Ureter (tissue), 1 donor: ENCODE measurements at places on chromosomes 7 and 10.

DNA sequence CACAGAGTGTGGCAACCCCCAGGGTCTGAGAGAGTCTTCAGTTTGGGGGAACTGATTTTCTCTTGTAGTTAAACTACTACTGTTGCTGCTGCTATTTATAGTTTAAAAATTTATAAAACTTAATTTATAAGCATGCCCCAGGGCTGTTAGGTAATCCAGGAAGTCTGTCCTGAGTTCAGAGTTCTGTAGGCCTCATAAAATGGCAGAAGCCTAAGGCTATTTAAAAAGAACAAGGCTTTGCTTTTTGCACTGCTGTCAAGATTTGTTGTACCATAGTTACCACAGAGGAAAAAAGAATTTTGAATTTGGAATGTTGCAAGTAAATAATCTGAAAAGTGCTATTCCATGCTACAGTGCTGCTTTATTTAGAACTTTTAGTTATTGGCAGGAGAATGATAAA, 66.1 kb downstream of the AGK start:
- DNase-seq, result no peak

GRCh38 chr7:148561099-148561498, 29.5 kb upstream of the C7orf33 start:
- no peak for DNase-seq

DNA sequence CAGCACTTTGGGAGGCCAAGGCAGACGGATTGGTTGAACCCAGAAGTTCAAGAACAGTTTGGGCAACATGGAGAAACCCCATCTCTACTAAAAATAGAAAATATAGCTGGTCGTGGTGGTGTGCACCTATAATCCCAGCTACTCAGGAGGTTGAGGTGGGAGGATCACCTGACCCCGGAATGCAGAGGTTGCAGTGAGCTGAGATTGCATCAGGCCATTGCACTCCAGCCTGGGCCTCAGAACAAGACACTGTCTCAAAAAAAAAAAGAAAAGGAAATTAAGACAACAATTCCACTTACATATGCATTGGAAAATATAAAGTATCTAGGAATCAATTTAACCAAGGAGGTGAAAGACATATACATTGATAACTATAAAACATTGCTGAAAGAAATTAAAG, 7.2 kb upstream of the OGDH start:
- DNase-seq, result no peak

- peak; percentile 81 for DNase-seq
Observed at GRCh38 chr7:56079450-56080185, 13.1 kb downstream of the PHKG1 start.

DNA sequence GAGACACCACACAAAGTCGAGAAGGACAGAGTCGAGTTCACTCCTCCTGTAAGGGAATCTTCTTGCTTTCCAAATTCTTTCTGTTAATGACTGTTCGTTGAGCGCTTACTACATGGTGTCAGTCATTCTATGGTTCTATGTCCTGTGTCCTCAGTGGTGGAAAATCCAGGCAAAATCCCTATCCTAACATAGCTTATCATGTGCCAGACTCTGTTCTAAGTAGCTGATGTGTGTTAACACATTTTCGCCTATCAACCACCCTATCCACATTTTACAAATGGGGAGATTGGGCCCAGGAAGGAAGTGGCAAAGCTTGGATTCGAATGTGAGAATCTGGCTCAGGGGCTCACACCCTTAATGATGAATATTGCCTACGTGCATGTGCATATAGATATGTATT, 280.1 kb downstream of the GATA3 start:
- DNase-seq, result no peak

DNA sequence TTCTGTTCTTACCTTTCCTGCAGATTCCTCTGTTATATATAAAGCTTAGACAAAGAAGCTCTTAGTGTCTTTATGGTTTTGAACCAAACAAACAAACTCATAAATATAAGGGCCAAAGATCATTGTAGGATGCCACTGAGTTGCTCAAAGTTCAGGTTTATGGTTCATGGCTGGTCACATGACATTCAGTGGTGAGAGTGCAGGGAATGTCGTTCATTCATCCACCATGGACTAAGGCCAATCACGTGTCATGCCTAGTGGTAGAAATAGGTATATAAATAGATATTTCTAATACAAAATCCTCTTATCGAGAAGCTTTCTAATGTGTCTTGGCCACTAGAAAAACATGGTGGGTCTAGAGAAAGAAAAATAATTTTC, 119.4 kb downstream of the GATA3 start:
- no peak for DNase-seq
